ENCODE measurements at places on chromosomes 5 and 9.

DNA sequence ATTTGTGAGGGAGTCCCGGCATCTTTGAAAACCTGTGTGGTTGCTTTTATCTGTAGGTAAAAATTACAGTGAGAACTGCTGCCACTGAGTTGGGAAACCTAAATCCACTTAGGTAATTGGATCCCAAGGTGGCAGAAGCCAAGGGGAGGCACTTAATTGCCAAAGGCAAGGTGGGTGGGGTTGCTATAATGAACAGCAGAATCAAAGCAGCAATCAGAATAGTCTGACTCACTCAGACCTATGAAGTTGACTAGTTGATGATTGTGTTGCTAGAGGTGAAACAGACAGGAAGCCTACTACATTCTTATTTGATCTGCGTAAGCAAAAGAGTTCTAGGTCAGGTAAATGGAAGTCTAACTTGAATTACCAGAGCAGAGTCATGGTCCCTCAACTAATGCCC, 17.3 kb upstream of the BICD2 start:
- DNase-seq, result no peak

DNA sequence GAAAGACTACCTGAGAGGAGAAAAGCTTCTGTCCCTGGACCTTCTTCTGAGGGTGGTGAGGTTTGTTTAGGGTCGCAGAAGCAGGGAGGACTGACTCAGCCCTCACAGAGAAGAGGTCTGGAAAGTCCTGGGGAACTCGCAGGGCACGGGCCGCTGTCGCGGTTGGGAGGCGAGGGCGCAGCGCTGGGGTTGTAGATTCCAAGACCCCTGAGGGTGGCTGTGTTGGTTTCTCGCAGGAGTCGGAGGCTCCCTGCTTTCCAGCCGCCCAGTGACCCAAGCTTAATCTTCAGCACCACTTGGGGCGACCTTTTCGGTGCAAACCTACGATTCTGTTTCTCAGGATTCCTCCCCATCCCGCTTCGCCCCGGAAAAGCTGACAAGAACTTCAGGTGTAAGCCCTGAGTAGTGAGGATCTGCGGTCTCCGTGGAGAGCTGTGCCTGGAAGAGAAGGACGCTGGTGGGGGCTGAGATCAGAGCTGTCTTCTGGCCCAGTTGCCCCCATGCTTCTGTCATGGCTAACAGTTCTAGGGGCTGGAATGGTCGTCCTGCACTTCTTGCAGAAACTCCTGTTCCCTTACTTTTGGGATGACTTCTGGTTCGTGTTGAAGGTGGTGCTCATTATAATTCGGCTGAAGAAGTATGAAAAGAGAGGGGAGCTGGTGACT, 482 bp downstream of the SLC27A6 start:
- no peak for DNase-seq

DNA sequence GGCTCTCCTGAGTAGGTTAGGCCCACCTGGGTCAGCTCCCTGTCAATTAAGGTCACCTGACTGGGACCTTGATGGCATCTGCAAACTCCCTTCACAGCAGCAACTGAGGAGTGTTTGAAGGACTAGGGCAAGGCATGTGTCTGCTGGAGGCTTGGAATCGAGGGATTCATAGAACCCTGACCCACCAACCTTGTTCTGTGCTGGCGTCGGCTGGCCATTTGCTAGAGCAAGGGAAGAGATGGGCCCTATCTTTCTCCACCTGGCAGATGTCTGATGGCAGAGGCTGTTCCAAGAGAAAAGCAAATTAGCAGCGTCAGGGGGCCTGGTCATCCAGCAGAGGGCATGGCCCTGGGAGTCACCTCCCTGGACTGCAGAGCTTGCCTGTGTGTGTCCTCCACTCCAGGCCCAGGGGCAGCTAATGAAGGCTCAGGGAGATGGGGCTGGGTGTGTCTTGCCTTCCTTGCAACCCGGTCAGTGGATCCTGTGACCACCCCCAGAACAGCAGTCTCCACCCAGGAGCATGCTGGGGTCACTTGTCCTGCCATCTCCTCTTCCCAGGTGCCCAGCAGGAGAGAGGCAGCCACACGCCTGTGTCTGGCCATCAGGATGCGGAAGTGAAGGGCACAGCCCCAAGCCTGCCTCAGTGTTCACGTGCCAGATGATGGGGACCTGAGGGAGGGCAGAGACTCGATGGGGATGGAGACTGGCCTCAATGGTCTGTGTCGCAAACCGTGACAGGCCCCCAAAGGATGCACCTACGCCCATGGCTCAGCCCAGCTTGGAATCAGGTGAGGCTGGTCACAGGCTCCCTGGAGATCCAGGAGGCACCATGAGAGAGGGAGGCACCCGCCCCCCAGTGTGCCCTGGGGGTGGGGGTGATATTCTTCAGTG, 53.9 kb downstream of the BARX1 start:
- DNase-seq, result peak; percentile 11

DNA sequence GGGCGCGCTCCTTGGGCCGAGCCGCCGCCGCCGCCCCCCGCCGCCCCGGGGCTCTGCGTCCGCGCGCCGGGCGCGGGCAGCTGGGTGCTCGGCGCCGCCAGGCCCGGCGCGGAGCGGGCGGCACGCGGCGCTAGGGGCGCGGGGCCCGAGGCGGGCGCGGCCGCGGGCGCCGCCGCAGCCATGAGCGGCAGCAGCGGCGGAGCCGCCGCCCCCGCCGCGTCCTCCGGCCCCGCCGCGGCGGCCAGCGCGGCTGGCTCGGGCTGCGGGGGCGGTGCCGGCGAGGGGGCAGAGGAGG, 351 bp downstream of the TRIO start:
- peak; percentile 1 for DNase-seq

DNA sequence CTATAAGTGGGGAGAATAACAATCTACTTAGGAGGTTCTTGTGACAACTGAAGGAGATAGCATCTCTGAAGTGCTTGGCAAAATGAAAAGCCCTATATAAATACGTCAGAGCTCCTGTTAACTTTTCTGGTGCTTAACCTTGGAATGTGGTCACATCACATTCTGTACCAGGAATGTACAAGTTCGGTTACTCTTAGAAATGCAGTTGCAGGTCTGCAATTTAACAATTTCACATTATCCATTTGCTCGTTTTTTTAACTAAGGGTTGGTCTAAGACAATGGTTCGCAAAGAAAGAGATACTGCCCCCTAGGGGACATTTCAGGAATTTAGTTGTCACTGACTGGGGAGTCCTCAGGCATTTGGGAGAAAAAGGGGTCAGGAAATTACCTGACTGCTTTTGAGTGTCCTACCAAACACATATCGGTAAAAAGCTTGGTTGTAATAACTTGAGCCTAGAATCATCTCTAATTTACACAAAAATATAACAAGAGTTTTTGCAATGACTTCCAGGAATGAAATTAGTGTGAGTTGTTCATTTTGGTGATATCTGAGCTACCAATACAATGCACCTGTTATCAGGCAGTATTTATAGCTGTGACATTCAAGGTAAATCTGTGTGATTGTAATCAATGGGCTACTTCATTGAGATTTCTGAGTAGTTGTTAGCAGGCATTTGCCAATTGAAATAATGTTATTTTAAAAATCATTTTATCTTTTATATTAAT, 5.4 kb upstream of the HBEGF start:
- DNase-seq, result peak; percentile 70

DNA sequence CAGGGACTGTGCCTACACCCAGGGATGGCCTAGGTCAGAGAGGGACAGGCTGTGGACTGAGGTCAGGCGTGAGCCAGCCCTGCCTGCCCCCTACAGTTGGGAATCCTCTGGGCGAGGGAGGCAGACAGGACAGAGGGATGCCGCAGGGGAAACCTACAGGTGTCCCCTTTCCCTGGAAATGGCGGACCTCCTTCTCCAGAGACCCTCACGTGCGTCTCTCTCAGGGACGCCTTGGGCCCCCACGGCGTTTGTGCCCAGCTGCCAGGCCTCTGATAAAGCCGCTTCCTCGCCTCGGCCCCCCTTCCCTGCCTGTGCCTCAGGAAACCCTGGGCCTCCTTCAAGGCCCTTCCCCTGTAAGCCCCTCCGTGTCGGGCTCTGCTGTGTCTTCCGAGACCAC, 129.3 kb downstream of the RXRA start:
- no peak for DNase-seq

- DNase-seq, result no peak
These were observed 61.9 kb downstream of the IRX1 start for GRCh38 chr5:3657364-3658022.

DNA sequence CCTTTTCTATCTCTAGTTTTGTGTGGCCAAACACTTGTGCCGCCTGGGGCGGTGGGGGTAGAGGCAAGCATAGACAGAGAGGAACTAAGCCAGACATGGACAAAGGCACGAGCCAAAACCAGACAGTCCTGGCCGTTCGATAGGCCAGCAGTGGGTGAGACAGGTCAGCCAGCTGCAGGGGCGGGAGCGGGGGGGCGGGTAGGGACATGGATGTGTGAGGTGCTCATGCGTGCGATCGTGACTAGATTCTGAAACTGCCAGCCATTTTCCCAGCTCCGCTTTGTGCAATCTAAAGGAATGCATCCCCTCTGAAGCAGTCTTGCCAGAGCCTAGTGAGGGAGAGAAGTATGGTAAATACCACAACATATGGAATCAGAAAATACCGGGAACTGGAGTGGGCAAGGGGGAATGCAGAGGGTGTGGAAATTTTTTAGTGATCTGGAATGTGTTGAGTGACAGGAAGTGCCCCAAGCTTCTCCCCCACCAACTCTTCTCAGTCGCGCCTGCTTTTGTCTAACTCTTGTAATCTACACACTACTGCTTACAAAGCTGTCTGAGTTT, 111.9 kb downstream of the NR6A1 start:
- DNase-seq, result peak; percentile 50

DNA sequence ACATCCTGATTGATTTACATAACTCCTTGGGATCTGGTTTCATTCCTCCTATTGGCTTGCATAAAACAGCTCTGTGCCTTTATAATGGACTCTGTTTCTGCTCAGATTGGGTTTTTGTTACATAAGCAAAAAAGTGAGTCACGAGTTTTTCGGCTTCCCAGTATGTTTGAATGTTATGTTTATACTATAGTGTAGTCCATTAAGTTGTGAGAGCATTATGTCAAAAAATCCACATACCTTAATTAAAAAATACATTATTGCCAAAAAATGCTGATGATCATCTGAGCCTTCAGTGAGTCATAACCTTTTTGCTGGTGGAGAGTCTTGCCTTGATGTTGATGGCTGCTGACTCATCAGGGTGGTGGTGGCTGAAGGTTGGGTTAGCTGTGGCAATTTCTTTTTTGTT, 144.6 kb downstream of the CCDC171 start:
- DNase-seq, result no peak

DNA sequence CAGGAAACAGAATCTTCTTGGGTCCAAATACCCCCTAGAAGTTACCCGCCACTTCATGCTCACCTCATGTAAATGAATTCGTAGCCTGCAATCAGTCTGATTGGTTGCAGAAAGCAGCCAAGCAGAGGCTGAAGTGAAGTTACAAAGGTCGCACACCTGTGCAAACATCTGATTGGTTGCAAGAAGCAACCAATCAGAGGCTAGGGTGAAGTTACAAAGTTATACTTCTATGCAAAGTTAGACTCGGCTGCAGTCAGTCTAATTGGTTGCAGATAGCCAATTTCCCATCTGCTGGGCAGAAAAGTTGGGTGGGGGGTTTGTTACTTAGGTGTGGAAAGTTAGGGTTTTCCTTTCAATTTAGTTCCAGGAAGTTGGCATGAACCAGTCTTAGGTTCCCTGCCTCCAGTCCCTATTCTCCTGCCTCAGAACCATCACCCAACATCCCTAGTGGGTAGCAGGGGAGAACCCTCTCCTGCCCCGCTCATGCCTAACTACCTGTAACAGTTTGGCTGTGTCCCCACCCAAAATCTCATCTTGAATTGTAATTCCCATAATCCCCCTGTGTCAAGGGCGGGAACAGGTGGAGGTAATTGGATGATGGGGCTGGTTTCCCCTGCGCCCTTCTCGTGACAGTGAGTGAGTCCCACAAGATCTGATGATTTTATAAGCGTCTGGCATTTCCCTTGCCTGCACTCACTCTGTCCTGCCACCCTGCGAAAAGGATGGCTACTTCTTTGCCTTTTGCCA, 1.2 kb upstream of the RUSC2 start:
- DNase-seq, result no peak

GRCh38 chr5:174877987-174878386, 153.6 kb downstream of the MSX2 start:
- DNase-seq, result no peak

DNA sequence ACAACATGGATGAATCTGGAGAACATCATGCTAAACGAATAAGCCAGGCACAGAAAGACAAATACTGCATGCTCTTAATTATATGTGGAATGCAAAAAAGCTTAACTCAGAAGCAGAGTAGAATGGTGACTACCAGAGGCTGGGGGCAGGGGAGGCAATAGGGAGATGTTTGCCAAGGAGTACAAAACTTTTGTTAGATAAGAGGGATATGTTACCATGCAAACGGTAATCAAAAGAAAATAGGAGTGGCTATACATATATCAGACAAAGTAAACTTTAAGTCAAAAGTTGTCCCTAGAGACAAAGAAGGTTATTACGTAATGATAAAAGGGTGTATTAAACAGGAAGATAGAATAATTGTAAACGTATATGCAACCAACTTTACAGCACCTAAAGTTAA, 17.8 kb upstream of the BTNL3 start:
- no peak for DNase-seq

GRCh38 chr9:81684635-81685034, 4.7 kb downstream of the TLE1 start:
- no peak for DNase-seq

- DNase-seq, result no peak
These were observed 32.9 kb downstream of the OTULINL start for GRCh38 chr5:14614490-14614889.

DNA sequence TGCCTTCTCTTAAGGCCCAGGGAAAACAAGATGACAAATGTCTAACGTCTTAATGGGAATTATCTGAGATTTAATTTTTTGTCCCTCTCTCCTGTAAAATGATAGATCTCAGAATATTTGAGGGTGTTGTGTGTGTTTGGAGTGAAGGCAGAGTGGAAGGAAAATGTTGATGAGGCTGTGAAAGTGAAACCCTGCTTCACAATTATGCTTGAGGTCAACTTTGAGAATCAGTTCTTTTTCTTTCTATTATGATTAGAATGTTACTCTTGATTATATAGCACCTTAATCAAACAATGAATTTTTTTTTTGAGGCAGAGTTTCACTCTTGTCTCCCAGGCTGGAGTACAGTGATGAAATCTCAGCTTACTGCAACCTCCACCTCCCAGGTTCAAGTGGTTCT, 5.5 kb upstream of the LOX start:
- DNase-seq, result no peak

DNA sequence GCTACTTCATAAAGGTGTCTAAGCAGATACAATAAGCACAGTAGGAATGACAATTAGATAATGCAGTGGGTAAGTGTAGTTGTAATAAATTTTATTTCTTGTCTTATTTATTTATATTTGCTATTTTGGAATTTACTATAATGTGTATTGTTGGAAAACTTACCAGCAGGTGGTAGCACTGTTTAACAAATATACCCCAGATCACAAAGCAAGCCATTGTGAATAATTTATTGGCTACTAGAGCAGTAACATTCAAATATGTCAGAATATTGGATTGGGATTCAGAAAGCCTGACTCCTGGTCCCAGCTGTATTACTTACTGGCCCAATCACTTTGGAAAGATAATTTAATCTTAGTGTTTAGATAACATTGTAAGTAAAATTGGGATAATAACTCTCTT, 78.0 kb downstream of the ISOC1 start:
- DNase-seq, result no peak

DNA sequence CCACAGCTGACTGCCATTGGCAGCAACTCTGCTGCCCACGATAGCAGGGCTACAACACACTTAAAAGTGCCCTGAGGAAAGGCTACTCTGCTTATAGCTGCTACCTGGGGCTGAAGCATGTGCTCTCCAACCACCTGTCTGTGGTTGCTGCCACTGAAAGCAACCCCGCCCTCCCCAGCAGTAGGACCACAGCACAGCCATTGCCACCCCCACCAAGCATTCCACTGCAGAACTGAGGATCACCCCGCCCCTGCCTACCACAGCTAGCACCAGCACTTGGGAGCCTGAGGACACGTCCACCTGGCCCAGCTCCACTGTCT, 85.8 kb downstream of the LPAR1 start:
- DNase-seq, result no peak
